ENCODE measurements at places on chromosomes 6 and 20. TPM values are rescaled to one million over a fixed set of nuclear protein-coding genes. Genes with fewer than 3 reads are reported as not detected.

Gene CAP2
- total RNA-seq, result not detected

Gene FYN
- total RNA-seq, result 94.0 TPM

DNA sequence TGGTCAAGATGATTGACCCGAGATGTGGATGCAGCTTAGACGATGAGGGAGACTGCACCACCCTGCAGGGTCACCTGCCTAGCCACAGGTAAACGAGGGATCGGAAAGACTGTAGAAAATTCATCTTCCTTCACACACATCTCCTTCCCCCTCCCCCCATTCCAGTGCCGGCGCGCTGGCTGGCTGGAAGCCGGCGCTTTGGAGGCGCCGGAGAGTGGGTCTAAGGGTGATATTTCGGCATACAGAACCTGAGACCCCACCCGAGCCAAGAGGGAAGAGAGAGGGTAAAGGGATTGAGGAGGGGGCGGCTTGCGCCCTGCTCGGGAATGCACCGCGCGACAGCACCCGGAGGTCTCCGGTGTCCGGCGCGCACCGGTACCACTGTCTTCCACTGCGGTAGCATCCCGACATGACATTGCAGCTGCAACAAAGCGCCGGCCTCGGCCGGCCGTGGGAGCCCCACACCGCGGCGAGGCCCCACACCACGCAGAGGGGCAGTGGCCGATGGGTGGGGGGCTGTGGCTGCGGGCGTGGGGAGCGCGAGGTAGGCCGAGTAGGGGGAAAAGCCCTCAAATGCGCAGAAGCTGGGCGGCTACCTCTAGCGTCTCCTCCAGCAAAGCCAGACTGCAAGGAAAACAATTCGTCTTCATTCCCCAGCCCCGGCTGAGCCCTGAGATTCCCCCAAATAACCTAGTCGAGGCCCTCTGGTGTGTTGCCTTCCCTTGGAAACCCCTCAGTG, 984 bp downstream of the TNFRSF21 start:
- no peak overlapping the region for H3K27ac ChIP-seq
- no peaks in the 10 kb centered on the region for H3K36me3 ChIP-seq
- peak overlapping the region; percentile 68 for H3K4me3 ChIP-seq
- H3K27me3 ChIP-seq, result no peaks in the 10 kb centered on the region

- H3K4me3 ChIP-seq, result no peak overlapping the region
- no peaks in the 10 kb centered on the region for H3K4me1 ChIP-seq
- DNase-seq, result no peak
- no peaks in the 10 kb centered on the region for H3K36me3 ChIP-seq
- no peaks in the 10 kb centered on the region for H3K27me3 ChIP-seq
These were observed 614.9 kb downstream of the CDH26 start for GRCh38 chr20:60573003-60573680.

GRCh38 chr6:145155873-145156782, 579.2 kb downstream of the EPM2A start:
- H3K4me1 ChIP-seq, result no peaks in the 10 kb centered on the region
- no peaks in the 10 kb centered on the region for H3K36me3 ChIP-seq
